ENCODE measurements at places on chromosomes 4 and X. TPM values are rescaled to one million over a fixed set of nuclear protein-coding genes. Genes with fewer than 3 reads are reported as not detected.
A peak's percentile ranks its signal among the peaks of the same experiment; 100 is the strongest.

GRCh38 chrX:4550018-4550417 is 836.6 kb upstream of the PRKX start:
- DNase-seq: peak; percentile 14

DNA sequence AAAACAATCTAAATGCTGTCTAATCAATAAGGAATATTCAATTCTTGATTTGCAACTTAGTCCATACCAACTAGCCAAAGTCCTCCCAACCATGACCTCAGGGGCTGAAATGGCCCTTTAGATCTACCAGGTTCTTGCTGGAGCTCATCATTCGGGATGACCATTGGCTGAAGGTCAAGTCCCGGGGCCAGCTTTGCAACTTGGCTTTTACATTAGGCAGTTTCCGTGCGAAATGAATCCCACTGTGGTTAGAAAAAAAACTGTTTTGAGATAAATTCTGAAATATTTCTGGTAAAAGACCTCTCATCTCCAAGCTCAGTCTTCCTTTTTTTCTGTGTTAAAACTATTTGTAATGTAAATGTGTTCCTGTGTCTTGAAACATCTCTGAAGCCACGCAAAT is 178.6 kb downstream of the TENM3 start:
- no peak for DNase-seq

DNA sequence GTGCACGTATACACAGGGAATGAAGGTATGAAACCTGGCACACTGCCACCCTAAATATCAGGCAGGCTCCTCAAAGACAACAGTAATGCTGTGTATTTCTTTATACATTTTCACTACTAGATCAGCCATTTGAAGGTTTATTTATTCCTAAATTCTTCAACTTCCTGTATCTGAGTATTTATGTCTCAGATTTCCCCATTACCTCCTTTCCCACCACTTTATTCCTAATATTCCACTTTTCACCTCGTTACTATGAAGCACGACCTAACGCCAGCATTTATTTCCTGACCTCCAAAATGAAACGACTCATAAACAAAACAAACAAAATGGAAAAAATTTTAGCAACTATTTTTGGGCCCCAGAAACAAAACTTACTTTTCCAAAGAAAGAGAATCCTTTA is 69.6 kb downstream of the MAML3 start:
- no peak for DNase-seq

DNA sequence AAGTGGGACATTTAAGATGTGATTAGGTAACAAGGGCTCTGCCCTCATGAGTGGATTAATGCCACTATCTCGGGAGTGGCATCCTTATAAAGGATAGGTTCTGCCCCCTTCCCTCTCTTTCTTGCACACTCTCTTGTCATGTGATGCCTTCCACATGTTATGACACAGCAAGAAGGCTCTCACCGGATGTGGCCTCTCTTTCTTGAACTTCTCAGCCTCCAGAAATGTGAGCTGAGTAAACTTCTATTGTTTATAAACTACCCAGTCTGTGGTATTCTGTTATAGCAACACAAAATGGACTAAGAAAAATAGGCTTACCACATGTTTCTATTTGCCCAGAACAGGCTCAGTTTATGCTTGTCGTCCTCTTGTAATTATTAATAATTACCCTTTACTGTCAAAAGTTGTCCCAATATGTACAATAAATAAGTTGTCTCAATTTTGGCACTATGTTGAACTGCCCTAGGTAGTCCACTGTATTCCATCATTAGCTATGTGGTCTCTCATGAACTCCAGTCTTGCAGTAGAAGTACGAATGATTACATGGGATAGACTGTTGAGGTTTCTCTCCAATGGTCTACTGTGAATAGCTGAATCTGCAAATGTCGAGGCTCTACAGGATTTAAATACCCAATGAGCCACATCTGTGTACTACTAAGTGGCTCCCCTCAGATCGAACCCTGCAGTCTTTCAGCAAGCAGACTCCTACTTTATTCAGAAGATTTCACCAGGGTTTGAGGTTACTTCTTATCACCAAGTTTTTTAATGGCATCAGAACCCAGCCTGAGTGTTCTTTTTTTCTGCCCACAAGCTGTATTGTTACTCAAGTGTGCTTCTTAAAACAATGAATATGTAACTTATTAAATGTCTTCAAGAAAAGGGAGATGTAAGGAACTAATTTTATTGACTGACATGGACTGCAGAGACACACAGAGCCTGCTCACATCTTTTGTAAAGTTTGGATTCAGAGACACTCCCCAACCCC is 102.0 kb upstream of the LEF1 start:
- DNase-seq: no peak

DNA sequence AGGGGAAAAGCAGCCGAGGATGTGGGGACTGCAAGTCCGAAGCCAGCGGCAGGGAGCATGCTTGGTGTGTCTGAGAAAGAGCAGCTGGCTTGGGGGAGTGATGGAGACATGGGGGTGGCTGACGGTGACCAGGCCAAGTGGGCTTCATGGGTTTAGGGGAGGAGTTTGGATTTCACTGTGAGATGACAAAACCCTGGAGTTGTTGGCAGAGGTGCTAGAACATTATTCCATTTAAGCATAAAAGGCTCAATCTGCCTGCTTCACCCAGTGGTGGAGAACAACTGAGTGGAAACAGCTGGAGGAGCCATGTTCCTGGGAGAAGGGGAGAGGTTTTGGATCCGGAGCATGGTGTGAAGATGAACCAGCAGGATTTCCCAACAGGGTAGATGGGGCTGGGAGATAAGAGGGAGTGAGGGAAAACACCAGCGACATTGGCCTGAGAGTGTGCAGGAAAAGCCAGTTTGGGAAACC is 318.0 kb upstream of the TAPT1 start:
- no peak for DNase-seq

- no peak for DNase-seq
These were observed 200.4 kb downstream of the ARHGAP24 start for GRCh38 chr4:85675076-85676049.

- no peak for DNase-seq
These were observed 5.8 kb upstream of the GUCY2F start for GRCh38 chrX:109487640-109488039.

DNA sequence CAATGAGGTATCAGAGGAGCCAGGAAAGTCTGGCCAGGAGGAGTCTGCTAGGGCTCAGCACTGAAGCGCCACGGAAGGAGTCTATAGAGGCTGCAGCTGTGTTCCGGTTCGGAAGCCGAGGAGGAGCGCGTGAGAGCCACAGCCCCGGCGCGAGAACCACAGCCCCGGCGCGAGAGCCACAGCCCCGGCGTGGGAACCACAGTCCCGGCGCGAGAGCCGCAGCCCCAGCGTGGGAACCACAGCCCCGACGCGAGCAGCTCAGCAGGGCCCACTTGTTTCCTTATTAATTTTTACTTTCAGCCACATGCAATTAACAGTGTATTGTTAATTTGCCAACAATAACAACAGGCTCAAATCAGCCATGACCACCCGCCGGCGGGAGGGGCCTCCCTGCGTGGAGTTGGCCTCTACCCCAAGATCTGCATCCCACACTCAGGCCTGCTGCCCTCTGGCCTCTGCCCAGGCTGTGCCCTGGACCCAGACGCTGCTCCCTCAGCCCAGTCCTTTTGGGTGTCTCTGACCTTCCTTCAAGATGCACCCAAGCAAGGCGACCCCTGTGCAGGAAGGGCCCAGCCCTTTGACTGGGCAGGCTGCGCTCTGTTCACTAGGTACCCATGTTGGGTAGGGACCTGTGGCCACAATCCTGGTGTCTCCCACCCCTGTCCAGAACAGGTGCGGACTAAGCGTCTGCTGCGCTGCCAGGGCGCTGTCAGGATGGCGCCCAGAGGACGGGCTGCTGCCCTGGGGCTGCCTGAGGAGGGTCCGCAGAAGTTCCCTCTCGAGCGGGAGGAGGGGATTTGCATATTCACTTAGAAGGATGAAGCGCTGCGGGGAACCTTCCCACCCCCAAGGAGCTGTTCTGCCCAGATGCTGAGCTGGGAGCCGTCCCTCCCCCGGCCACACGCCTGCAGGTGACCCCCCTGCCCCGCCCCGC is 113.8 kb downstream of the ADRA2C start:
- DNase-seq: no peak

GRCh38 chr4:123398853-123399626 is 2.4 kb downstream of the SPRY1 start:
- peak; percentile 60 for DNase-seq

GRCh38 chr4:18931643-18932377 is 910.3 kb upstream of the LCORL start:
- DNase-seq: no peak

GRCh38 chr4:145531223-145531622 is 49.6 kb downstream of the SMAD1 start:
- no peak for DNase-seq

DNA sequence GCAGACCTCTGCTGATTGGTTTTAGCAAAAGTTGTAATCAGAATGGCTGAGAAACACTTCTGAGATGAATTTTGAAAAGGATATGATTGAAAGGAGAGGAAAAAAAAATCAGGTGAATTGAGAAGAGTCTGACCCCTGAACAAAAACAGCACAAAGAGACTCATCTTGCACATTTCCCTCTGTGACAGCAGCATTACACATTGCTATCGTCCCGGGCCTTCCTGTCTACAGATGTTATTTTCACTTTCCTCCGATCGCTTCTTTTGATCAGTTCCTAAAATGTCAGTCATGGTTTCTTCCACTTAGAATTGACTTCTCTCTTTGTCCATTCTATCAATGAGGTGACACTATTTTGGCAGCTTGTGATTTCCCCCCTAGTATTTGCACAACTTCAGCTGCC is 262.6 kb downstream of the GPC3 start:
- DNase-seq: no peak

GRCh38 chr4:83692028-83692427 is 156.1 kb downstream of the GPAT3 start:
- no peak for DNase-seq

DNA sequence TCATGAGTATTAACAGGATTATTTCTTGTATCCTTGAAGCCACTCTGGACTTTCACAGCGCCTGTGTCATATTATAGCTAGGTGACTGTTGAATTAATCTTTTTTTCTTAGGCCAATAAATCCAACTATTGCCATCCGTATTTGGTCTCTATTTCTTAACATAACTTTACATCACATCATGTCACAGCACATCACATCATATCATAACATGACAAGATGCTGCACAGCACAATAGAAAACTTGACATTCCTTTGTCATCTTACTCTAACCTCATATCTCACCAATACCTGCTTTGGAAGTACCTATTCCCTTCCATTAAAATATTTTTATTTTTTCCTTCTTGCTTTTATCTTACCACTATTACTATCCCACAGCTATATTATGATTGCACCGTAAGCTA is 1480.8 kb downstream of the TECRL start:
- DNase-seq: no peak

- DNase-seq: peak; percentile 93
These were observed 29.0 kb downstream of the ERVMER34-1 start for GRCh38 chr4:52721968-52722815.

DNA sequence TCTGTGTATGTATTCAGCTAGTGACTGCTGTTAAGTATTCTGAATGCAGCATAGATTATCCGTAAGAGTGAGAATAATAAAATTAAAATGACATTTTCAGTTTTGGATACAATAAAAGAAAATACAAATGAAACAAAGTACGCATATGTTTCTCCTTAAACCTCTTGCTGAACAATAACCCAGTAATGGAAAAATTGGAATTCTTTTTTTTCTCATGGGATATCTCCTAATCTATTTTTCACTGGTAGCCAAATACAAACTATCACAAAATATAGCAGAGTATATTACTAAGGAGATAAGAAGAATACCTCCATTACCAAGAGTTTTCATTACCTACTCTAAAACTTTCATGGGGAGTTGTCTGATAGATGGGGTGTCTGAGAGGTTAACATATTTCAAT is 6.0 kb downstream of the RAB28 start:
- no peak for DNase-seq

- DNase-seq: no peak
These were observed 15.8 kb downstream of the TRPC3 start for GRCh38 chr4:121936101-121936500.

DNA sequence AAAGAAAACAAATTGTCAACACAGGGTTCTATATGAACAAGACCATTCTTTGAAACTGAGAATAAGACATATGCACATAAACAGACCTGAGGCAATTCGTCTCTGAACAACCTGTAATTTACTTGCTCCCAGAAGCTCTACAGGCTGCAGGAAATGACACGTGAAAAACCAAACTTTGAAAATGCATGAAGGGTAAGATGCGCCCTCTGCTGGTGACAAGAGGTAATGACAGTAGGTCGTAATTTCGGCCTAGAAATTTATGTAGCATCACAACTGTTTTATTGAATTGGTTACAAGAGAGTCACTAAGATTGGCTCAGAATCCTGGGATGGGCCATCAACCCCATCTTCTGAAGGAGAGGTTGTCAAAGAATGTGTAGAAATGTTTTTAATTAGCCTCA is 276.5 kb downstream of the PPP4R3C start:
- DNase-seq: no peak

DNA sequence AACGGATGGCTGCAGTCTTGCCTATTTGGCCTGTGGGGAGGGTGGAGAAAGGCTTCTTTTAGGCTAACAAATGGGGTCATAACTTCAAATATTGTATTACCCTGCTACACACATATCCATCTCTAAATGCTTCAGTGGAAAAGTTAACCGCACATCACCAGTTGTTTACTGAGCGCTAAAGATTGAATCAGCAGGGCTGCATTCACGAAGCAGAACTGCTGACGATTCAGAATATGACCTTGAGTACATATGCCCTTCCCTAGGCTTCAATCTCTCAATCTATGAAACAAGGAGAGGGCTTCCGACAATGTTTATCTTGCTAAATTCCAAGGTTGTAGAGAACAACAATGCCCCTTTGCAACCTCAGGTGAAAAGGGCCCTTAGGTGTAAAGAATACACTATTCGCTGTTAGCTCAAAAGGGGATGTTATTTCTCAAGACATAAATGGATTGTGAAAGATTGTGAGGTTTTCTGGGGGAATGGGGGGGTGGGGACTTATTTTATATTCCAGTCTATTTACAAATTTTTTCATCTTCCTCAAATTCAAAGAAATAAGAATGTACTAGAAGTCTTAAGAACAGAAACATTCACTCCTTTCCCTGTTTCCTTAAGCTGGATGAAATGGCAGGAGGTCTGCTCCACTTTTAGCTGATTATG is 2.6 kb upstream of the ATP6AP2 start:
- DNase-seq: no peak

SULT1B1 gene
- polyA plus RNA-seq: 1.8 TPM

FGA gene
- 3.1 TPM for polyA plus RNA-seq

C4orf46 gene
- 3.5 TPM for polyA plus RNA-seq

CT83 gene
- polyA plus RNA-seq: not detected

HTR2C gene
- not detected for polyA plus RNA-seq

TMPRSS11D gene
- polyA plus RNA-seq: 27.3 TPM

HS3ST1 gene
- 7.8 TPM for polyA plus RNA-seq

RADX gene
- 0.68 TPM for polyA plus RNA-seq

XAGE1B gene
- not detected for polyA plus RNA-seq

SERTM2 gene
- 0.03 TPM for polyA plus RNA-seq

ADH5 gene
- 128 TPM for polyA plus RNA-seq

JADE3 gene
- 2.3 TPM for polyA plus RNA-seq

F9 gene
- not detected for polyA plus RNA-seq

PDZD4 gene
- 5.5 TPM for polyA plus RNA-seq

UNC5C gene
- polyA plus RNA-seq: 0.62 TPM

ARMCX2 gene
- 4.6 TPM for polyA plus RNA-seq

FAM241A gene
- 2.4 TPM for polyA plus RNA-seq

GPR119 gene
- polyA plus RNA-seq: not detected

SLC10A7 gene
- 1.8 TPM for polyA plus RNA-seq

CXorf49 gene
- polyA plus RNA-seq: 3.2 TPM

LIMCH1 gene
- 7.5 TPM for polyA plus RNA-seq

RNF150 gene
- polyA plus RNA-seq: 1.3 TPM
